ENCODE measurements at places on chromosomes 3 and 15. TPM values are rescaled to one million over a fixed set of nuclear protein-coding genes. Genes with fewer than 3 reads are reported as not detected.
A peak's percentile ranks its signal among the peaks of the same experiment; 100 is the strongest.

- no peak overlapping the region for H3K27ac ChIP-seq
- H3K36me3 ChIP-seq = no peaks in the 10 kb centered on the region
- DNase-seq = no peak
- H3K4me1 ChIP-seq = no peaks in the 10 kb centered on the region
- H3K4me3 ChIP-seq = no peak overlapping the region
Measured at GRCh38 chr3:151875759-151876158, 2.3 kb downstream of the SUCNR1 start.

DNA sequence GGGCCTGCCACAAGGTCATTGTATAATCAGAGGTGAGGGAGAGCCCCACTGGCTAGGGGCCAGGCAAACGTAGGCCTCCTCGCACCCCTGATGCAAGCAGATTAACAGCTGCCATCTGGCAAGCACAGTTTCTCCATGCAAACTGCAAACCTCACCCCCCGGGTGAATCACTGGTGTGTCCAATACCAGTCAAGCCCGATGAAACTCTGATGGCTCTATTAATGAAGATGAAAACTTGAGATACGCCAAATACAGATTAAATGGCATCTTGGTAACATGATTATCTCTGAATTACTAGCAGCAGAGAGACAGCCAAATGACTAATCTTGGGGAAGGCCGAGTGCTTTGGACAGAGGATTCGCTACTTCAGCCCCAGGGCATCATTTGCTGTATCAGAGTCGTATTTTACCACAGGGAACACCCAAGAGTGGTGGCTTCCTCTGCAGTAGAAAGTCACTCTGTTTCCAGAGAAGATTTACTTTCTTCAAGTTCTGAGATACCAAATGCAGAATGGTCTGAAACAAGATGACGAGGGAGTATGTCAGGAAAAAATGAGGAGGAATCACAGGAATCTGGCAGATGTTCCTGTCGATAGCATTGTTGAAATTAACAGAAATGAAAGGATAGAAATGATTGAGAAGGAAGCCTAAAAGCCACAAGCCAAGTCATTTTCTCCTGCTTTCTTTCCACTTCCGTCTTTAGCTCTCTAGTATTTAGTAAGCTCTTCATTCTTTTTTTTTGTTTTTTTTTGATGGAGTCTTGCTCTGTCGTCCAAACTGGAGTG lies 96.2 kb upstream of the NR2F2 start:
- no peaks in the 10 kb centered on the region for H3K36me3 ChIP-seq
- H3K27ac ChIP-seq = no peak overlapping the region
- no peaks in the 10 kb centered on the region for H3K27me3 ChIP-seq
- no peak overlapping the region for H3K4me3 ChIP-seq
- no peaks in the 10 kb centered on the region for H3K4me1 ChIP-seq
- no peak for DNase-seq

DNA sequence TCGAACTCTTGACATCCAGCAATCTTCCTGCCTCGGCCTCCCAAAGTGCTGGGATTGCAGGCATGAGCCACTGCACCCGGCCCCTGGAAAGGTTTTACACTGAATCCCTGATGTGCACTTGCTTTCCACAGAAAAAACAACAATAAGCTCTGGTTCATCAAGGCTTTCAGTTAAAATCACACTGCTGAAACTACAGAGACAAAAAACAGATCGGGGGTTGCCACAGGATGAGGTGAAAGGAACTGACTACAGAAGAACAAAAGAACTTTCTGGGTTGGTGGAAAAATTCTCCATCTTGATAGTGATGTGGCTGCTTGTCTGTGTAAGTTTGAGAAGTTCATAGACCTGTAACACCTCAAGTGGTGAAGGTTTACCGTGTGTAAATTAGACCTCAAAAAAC lies 2.9 kb downstream of the RAB43 start:
- H3K4me1 ChIP-seq = peaks cover 1% of the 10 kb centered on the region
- H3K4me3 ChIP-seq = no peak overlapping the region
- no peak for DNase-seq
- peaks cover 3% of the 10 kb centered on the region for H3K27me3 ChIP-seq

- H3K27me3 ChIP-seq = no peaks in the 10 kb centered on the region
- no peak overlapping the region for H3K27ac ChIP-seq
- H3K36me3 ChIP-seq = peaks cover 5% of the 10 kb centered on the region
Measured at GRCh38 chr15:62334536-62334935, 169.5 kb upstream of the C2CD4B start.

GRCh38 chr3:37740471-37740870 lies 121.2 kb upstream of the CTDSPL start:
- H3K27me3 ChIP-seq = peaks cover 12% of the 10 kb centered on the region
- no peak overlapping the region for H3K27ac ChIP-seq
- no peak overlapping the region for H3K4me3 ChIP-seq

GRCh38 chr3:185825639-185826481 lies 1.0 kb upstream of the IGF2BP2 start:
- H3K4me3 ChIP-seq = peak overlapping the region; percentile 96
- peak overlapping the region; percentile 89 for H3K27ac ChIP-seq
- H3K27me3 ChIP-seq = peaks cover 11% of the 10 kb centered on the region
- H3K36me3 ChIP-seq = peaks cover 4% of the 10 kb centered on the region

DNA sequence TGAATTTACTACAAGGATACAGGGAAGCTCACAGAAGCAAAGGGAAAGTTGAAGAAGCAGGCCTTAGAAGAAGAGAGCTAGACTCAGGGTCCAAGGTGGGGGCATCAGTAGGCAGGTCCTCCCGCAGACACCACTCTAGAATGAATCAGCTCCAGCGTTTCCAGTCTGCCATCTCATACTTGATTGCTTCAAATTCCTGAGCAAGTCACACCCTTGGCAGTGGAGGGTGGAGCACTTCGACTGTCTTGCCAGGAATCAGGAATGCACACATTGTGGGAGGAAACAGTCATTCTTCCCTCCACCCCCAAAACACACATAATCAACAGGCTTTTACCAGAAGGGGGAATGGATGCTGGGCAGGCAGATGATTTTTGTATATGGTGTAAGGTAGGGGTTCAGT lies 78.5 kb downstream of the CHCHD6 start:
- DNase-seq = no peak
- H3K27me3 ChIP-seq = peaks cover 4% of the 10 kb centered on the region
- H3K27ac ChIP-seq = no peak overlapping the region
- peaks cover 11% of the 10 kb centered on the region for H3K4me1 ChIP-seq
- no peak overlapping the region for H3K4me3 ChIP-seq

DNA sequence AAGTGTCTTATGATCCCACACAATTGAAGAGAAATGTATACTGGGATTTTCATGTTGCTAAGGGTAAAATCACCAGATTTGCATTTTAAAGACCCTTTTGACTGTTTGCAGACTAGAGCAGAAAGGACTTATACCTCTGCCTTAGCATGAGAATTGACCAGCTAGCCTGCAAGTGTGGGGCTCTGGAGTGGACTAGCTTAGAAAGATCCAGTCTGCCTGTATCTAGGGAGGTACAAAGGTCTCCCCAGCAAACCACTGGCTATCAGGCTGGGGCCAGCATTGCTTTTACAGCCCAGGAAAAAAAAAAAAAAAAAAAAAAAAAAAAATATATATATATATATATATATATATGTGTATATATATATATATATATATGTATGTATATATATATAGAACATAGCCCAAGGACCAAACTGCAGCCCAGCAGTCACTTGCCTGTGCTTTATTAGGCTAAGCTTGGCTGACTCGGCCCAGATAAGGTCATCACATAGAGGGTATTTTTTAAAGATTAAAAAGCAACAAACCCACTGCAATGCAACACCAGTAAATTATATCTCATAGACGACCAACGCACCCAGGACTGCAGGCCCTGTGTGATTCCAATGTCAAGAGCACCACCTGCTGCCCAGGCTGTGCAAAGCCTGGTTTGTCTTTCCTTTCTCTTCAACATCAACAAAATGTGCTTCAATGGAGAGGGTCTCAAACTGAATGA lies 63.7 kb downstream of the DCLK3 start:
- DNase-seq = peak; percentile 76
- H3K36me3 ChIP-seq = no peaks in the 10 kb centered on the region
- no peaks in the 10 kb centered on the region for H3K27me3 ChIP-seq
- no peak overlapping the region for H3K27ac ChIP-seq

GRCh38 chr3:109648027-109648426 lies 310.7 kb upstream of the DPPA4 start:
- H3K4me3 ChIP-seq = no peak overlapping the region
- no peak overlapping the region for H3K27ac ChIP-seq
- no peak for DNase-seq
- H3K36me3 ChIP-seq = peaks cover 5% of the 10 kb centered on the region

- H3K4me3 ChIP-seq = no peak overlapping the region
- DNase-seq = no peak
- no peak overlapping the region for H3K27ac ChIP-seq
- no peaks in the 10 kb centered on the region for H3K27me3 ChIP-seq
Measured at GRCh38 chr3:149251186-149251585, 29.6 kb upstream of the CP start.

DNA sequence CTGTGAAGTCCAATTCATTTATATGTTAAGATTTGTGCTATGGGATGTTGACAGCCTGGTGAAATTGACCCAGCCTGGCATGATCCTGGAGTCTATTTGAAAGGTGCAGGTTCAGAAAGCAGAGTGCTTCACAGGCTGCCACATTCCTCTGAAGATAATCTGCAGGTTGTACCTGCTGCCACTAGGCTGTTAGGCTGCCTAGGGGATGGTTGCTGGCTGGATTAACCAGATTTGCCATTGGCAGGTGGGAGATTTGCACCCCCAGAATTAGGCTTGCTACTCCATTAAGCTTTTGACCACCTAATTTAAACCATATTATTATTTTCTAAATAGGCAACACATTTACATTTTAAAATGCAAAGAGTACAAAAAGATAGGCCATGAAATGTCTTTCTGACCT lies 85.8 kb upstream of the RASGRP1 start:
- H3K36me3 ChIP-seq = no peaks in the 10 kb centered on the region
- H3K27ac ChIP-seq = no peak overlapping the region
- no peak overlapping the region for H3K4me3 ChIP-seq
- H3K27me3 ChIP-seq = peaks cover 2% of the 10 kb centered on the region
- H3K4me1 ChIP-seq = no peaks in the 10 kb centered on the region

Gene ESYT3
- total RNA-seq = not detected

Gene GOLGA8T
- not detected for total RNA-seq

Gene CYP8B1
- total RNA-seq = not detected

Gene SLC28A1
- 0.25 TPM for total RNA-seq

Gene C15orf61
- total RNA-seq = 7.5 TPM
